Stimulated activated naive CD8-positive, alpha-beta T cell treated with anti-CD3 and anti-CD28 coated beads, Interleukin-15, amount 100 ng/mL, for 72 hours (primary cell): ENCODE measurements at places on chromosomes 3 and 15.

DNA sequence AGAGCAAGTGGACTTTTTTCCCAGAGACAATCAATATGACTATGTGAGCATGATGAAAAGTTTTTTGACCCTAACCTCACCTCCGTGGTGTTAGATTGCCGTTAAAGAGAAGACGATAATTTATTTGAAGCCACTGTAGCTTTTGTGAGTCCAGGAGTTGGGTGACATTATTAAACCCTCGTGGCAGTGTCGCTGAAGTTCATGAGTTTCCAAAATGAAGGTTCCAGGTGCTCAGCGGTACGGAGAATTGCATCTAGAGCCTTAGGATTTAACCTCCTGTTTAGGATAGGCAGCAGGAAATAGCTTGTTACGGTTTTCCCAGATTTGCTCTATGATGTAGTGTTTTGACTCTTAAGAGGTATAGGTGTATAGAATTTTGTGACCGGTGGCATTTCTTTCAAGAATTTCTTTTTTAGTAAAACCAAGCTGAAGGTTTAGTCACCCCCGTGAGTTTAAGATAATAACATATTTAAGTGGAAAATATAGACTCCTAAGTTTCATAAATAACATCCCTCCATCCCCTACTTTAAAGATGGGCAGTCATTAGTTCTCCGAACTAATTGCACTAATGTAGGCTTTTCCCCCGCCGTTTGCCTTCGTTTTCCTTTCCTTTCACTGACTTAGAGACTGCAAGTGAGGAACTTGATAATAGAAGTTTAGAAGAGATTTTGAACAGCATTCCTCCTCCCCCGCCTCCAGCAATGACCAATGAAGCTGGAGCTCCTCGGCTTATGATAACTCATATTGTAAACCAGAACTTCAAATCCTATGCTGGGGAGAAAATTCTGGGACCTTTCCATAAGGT is 2.0 kb downstream of the SMC4 start:
- DNase-seq, result no peak

DNA sequence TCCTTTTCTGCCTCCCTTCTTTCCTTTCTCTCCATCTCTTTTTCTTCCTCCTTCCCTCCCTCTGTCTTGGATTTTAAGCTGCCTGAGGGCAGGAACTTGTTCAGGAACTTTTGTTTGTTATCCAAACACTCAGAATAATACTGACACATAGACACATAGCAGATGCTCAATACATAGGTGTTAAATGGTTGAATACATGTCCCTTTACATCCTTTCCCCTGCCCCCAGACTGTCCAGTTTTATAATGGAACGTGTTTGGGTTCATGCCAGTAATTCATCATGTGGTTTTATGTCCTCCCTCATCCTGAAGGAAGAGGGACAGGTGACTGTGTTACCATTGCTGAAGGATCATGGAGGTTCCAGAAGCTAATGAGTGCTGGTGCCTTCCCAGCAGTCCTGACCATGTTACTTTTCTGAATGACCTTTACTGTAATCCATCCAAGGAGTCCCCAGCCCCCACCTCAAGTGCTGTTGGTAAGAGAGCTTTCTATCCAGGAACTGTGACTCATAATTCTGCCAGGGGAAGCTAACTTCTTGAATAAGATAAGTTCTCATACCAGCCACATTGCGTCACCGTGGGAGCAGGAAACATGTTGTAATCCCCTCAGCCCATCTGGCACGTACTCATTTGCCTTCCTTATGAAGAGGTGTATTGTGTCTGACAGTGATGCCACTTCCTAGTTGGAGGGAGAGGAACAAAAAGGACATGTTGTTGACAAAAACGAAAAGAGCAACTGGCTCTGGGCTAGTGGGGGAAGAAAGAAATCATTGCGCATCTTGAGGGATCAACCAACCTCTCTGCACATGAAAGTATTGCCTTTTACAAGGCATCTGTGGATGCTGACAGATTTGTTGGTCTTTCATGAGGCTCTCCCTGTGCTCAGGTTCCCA is 52.4 kb downstream of the IL1RAP start:
- DNase-seq, result peak; percentile 84

DNA sequence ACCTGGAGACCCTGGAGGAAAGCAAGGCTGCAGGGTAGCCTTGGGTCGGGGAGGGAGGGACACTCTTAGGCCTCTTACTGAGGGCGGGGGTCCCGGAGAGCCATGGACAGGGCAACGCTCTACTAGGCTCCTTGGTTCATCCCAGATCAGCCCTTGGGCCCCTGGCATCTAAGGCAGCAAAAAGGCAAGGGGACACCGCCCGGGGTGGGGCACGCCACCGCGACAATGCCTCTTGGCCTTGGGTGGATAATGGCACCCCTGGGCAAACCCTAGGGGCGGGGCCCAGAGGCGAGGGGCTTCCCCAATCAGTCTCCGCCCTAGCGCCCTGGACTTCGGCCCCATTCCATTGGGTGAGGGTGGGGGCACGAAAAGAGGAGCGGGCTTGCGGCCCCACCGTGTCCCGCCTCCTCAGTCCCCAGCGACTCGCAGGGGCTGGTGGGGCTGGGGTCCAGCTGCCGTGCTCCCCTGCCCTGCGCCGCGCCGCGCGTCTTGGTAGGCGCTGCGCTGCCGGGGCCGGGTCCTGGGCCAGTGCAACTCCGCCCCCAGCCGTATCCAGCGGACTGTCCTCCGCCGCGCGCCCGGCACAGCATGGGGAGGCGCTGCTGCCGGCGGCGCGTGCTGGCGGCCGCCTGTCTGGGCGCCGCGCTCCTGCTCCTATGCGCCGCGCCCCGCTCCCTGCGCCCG is at the start of gene CHST13:
CHST13 (plus strand) TSS at position 411 of the 684 bp plus-strand sequence; CDS start at position 589, 178 bp downstream.
- no peak for DNase-seq

DNA sequence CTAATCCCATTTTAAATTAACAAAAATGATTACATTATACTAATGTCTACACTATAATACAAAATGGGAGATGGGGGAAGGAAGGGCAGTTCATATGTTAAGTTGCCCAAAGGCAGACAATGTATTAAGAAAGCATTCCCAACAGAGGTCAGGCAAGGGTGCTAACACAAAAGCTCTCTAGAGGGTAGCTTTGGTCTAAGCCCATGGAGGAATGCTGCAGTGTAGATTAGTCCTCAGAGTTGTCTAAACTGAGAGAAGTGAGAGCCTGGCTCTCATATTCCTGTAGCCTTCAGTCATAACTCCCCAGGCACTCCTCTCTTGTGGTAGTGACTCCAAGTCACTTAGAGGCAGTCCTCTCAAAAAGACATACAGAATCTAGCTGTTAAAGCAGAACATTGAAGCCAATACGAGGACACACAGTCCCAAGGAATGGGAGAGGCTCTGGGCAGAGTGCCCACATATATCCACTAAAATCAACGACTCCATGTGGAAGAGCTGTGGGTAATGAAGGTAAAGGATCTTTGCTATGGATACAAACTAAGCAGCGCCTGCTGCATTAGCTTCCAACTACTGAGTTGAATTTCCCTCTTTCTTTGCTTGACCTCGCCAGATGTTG is 14.5 kb downstream of the NEK10 start:
- no peak for DNase-seq

DNA sequence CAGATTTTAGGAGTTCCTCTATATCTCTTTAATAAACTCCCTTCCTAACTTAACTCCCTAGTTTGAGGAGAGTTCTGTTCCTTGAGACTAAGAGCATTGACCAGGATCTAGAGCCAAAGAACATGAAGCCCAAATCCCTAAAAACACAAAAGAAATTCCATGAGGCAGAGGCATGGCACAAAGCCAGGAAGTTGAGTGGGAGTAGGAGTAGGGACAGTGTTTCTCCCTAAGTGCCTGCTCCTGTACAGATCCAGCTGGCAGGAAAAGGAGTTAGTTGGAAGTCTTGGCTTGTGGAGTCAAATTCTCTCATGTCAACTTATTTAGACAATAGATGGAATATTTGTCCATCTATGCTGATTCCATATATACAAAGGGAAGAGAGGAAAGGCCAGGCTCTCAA is 11.4 kb downstream of the ACTC1 start:
- DNase-seq, result no peak

GRCh38 chr15:90266485-90266884 is 1.0 kb downstream of the NGRN start:
- no peak for DNase-seq

DNA sequence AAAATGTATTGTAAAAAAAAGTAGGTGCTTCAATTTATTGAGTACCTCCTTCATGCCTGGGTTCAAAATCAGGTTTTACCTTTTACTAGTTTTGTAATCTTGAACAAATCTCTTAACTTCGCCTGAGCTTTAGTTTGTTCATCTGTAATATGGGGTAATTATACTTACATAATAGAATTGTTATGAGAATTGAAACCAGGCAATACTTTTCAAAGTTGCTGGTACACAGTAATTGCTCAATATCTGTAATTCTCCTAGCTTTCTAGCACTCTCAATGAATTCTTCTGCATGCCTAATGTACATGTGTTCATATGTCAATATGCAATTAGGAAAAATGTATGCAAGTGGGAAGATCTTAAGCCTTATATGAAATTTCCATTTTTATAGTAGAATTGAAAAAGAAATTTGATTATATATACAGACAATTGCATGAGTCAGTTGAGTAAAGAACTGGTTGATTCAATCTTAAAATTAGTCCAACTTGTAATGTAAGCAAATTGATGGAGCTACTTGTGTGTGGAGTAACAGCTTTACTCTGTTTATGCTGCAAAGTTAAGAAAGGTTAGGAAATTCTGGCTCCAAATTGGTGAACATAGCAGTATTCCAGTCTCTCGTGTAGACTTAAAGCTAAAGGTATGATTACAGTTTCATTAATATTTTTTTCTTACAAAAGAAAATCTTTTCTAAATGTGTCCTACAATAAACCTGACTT is 4.1 kb downstream of the TNFSF10 start:
- DNase-seq, result no peak

DNA sequence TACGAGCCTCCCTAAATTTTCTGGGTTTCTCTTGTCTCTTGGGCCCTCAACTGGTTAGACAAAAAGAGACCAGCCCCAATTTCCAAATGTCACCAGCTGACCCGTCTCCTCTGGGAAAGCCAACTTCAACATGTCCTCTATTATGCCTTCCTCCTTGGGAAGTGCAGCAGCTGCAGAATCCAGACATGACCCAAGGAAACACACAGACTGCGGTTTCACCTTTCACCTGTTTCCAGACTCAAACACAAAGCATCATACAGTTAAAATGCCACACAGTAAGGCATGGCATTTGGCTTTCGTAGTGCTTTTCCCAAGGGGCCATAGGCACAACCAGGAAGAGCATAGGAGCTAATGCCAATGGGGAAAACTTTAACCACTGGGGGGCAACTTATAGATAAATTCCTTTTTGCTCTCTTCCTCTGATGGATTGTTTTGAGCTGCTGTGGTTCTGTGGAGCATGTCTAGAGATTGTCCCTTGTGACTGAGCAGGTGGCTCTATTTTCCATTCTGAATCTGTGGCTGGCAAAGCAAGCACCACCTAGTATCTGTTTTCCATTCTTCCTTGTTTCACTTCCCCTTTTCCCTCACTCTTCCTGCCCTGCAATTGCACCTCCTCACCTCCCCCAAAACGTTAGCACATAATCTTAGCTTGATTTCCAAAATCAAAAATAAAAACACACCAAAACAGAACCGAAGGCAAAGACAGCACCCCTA is 49.3 kb downstream of the HHLA2 start:
- DNase-seq, result no peak

- DNase-seq, result peak; percentile 55
Observed at GRCh38 chr15:29103824-29104565, 165.6 kb downstream of the NSMCE3 start.

GRCh38 chr3:43461345-43461744 is 160.5 kb downstream of the ANO10 start:
- no peak for DNase-seq

- DNase-seq, result no peak
Observed at GRCh38 chr3:43857361-43858293, 166.9 kb downstream of the ABHD5 start.

DNA sequence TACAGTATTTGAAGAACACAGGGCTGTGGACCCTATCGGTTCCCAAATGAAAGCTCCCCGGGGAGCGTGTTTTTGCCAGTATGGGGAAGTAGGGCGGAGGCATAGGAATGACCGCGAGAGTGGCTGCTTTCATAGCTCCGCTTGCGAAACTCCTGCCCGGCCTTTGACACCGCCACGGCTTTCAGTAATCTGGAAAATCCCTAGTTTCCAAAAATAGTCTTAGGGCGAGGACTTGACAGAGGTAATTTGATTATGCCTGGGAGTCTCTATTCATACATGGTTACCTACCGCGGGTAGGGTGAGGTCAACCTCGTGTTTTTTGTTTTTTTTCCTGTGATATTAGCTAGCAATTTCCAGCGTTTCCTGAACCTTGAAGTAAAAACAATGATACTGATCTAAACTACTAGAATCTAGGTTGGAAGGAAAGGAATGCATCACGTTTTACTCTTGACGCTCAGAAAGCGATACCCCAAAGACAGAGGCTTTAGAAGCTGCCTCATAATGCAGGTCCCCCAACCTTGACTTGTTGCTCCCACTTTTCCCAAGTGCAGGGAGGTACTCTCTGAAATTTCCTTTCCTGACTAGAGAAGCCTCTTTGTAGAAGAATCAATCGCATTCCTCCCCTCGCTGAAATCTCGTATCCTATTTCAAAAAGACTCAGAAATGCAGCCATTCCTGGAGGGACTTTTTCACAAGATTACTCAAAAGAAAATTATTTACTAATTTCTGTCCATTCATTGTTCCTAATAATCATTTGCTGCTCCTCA is 894 bp upstream of the CCNL1 start:
- DNase-seq, result peak; percentile 73

GRCh38 chr3:154314152-154314551 is 10.1 kb downstream of the DHX36 start:
- no peak for DNase-seq

DNA sequence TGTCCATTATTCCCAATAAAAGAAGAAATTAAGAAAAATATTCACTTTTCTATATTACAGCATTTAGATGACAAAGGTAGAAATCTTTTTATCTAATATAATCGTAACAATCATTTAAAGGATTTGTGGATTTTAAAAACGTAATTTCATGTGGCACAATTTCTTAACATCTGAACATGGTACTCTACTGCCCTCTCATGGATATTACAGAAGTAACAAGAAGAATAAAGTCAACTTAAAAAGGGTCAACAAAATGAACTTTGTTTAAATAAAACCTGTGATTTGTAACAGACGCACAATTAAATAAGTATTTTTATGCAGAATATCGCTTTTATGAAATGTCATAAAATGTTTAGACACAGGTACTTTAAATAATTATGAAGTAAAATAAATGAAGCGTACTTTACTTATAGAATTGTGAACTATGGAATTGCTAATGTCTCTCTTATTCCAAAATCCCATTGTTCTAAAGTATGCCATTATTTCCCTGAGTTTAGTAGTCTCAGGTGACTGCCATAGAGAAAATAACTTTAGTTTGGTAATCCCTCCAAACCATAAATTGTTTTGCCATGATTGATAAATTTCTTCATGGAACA is 366.8 kb upstream of the ZNF385D start:
- DNase-seq, result no peak

- no peak for DNase-seq
Observed at GRCh38 chr3:188509316-188509715, 355.4 kb downstream of the LPP start.

GRCh38 chr3:46909535-46910161 is 32.1 kb downstream of the PTH1R start:
- DNase-seq, result peak; percentile 77
